ENCODE measurements at places on chromosomes 2 and 18.

DNA sequence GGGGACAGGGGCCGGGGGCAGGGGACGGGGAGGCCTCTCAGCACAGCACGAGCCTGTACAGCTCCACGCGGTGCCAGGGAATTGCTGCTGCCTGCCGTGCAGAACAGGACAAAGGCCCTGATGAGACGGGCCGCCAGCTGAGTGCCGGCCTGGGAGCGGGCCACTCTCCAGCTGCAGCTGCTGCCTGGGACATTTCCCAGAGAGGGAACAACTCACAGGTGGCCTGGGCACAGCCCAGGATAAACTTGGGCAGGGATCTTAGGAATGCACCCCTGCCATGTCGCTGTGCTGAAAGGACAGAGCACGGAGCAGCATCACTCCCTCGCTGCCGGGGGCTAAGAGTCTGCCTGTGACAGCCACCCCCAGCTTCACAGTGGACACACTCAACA lies 38.8 kb downstream of the CENPO start:
- ATAC-seq = no peak

GRCh38 chr2:43139996-43140621 lies 86.3 kb downstream of the ZFP36L2 start:
- peak; percentile 30 for ATAC-seq

GRCh38 chr2:147511491-147511948 lies 333.3 kb upstream of the ACVR2A start:
- peak; percentile 68 for ATAC-seq

DNA sequence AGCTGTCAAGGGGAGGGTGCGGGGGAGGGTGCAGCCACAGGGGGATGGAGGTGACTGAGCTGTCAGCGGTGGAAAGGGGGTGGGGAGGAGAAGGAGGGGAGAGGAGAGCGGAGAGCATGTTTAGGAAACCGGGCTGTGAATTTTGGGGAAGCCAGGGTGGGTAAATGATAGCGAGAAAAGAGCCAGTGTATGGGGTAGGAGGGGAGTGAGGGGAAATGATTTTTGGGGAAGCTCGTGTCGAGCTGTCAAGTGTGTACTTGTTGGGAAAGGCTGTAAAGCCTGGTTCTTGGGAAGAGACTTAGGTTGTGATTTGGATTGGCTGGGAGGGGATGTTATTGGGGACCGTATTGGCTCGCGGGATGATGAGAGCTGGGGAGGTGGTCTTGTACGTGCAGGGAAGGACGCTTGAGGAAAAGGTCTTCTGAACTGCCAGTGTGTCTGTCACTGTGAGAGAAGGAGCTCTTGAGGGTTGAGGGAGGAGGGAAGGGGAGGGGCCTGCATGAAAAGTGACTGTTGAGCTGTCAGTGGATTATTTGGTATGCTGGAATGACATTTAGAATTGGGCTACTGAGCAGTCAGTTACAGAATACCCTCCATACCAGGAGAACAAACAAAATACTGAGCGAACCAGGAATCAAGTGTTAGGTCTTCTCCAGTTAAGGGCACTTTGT lies 1.0 kb downstream of the UBR3 start:
- ATAC-seq = peak; percentile 35

DNA sequence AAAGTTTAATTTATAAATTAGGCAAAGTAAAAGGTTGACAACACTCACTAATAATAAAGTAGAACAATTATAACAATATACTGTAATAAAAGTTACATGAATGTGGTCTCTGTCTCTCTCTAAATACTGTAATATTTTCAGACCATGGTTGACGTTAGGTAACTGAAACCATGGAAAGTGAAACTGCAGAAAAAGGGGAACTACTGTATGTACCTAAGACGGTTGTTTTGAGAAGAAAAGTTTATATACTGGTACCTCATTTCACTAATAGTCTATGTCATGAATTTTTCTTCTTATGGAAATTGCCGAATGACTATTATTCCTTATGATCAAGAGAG lies 166.7 kb upstream of the ZNF521 start:
- ATAC-seq = no peak

- no peak for ATAC-seq
Measured at GRCh38 chr2:182542501-182543258, 115.8 kb upstream of the PDE1A start.

DNA sequence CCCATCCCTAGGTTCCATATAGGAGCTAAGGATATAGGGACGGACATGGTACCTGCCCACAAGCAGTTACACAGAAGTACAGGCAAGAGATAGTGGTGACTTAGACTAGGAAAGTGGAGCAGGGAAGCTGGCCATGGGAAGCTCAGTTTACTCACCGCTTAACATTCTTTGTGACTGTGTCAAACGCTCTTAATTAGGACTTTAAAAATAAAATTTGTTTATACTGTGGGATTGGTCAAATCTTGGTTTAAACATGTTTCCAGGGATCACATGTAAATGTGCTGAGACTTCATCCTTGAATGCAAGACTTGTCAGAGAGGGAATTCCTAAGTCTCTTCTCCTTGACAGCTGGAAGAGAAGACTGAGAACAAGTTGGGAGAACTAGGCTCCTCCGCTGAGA lies 107.3 kb downstream of the MTCL1 start:
- ATAC-seq = no peak

- no peak for ATAC-seq
Measured at GRCh38 chr2:67576991-67577390, 179.9 kb downstream of the ETAA1 start.

GRCh38 chr2:56382466-56382865 lies 198.7 kb downstream of the CCDC85A start:
- ATAC-seq = no peak
